ENCODE measurements at places on chromosomes 5 and 9. TPM values are rescaled to one million over a fixed set of nuclear protein-coding genes. Genes with fewer than 3 reads are reported as not detected.

- no peaks in the 10 kb centered on the region for H3K27me3 ChIP-seq
- peak overlapping the region; percentile 13 for H3K4me3 ChIP-seq
- peak; percentile 47 for DNase-seq
- peak overlapping the region; percentile 95 for H3K27ac ChIP-seq
- peaks cover 50% of the 10 kb centered on the region for H3K4me1 ChIP-seq
- no peaks in the 10 kb centered on the region for H3K36me3 ChIP-seq
Observed at GRCh38 chr5:38467353-38468040, 88.9 kb downstream of the LIFR start.

- no peak for DNase-seq
- H3K36me3 ChIP-seq, result no peaks in the 10 kb centered on the region
- H3K4me3 ChIP-seq, result no peak overlapping the region
- H3K27ac ChIP-seq, result no peak overlapping the region
- H3K27me3 ChIP-seq, result no peaks in the 10 kb centered on the region
Observed at GRCh38 chr9:123329329-123329955, 26.6 kb upstream of the CRB2 start.

GRCh38 chr9:75909776-75910175 lies 19.3 kb downstream of the PCSK5 start:
- no peak overlapping the region for H3K27ac ChIP-seq
- no peaks in the 10 kb centered on the region for H3K4me1 ChIP-seq
- H3K27me3 ChIP-seq, result no peaks in the 10 kb centered on the region
- no peaks in the 10 kb centered on the region for H3K36me3 ChIP-seq
- no peak for DNase-seq
- H3K4me3 ChIP-seq, result no peak overlapping the region

- no peak overlapping the region for H3K27ac ChIP-seq
- H3K4me1 ChIP-seq, result no peaks in the 10 kb centered on the region
- no peaks in the 10 kb centered on the region for H3K36me3 ChIP-seq
Observed at GRCh38 chr9:36749461-36749860, 176.8 kb downstream of the MELK start.

DNA sequence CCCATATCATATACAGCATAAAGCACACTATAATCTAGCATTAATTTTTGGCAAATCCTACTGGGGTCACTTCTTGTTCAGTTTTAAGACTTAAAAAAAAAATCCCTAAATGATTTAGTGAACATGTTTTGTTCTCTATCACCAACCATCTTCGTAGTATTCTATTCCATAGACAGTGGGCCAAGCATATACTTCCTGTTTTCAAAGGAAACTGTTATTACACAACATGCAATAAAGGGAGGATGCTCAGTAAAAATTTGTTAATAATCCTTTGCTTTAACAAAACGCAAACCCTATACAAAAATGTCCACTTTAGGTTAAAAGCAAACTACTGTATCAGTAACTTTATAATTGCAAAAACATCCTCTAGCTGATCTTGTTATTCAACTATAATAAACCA lies 13.0 kb downstream of the CCNH start:
- peaks cover 9% of the 10 kb centered on the region for H3K36me3 ChIP-seq
- H3K27me3 ChIP-seq, result no peaks in the 10 kb centered on the region
- peak overlapping the region; percentile 37 for H3K27ac ChIP-seq

The TAF1L gene
- total RNA-seq, result 0.21 TPM

DNA sequence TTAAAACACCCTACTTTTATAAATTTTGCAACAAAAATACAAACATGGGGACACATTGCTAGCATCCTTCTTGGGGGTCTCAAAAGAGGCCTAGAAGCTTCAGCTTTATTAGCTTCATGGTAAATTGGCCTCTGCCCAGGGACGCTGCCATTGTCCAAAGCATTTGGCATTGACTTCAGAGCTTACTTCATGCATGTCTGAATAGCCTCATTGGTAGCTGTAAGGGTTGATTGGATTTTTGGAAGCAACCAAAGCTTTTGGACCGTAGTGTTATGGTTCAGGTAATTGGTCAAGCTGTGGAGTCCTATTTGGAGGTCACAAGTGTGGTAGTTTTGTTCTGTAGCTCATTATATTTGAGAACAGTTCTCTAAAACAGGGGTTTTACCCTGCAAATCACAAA lies 411.7 kb upstream of the SLC24A2 start:
- no peaks in the 10 kb centered on the region for H3K27me3 ChIP-seq
- H3K4me1 ChIP-seq, result no peaks in the 10 kb centered on the region
- DNase-seq, result no peak
- no peaks in the 10 kb centered on the region for H3K36me3 ChIP-seq
- no peak overlapping the region for H3K4me3 ChIP-seq
- H3K27ac ChIP-seq, result no peak overlapping the region

GRCh38 chr9:88873635-88874034 lies 117.6 kb upstream of the S1PR3 start:
- H3K27ac ChIP-seq, result no peak overlapping the region
- no peaks in the 10 kb centered on the region for H3K36me3 ChIP-seq
- H3K27me3 ChIP-seq, result no peaks in the 10 kb centered on the region
- no peak for DNase-seq
- H3K4me1 ChIP-seq, result no peaks in the 10 kb centered on the region
- no peak overlapping the region for H3K4me3 ChIP-seq

The NIM1K gene
- total RNA-seq, result 2.5 TPM

DNA sequence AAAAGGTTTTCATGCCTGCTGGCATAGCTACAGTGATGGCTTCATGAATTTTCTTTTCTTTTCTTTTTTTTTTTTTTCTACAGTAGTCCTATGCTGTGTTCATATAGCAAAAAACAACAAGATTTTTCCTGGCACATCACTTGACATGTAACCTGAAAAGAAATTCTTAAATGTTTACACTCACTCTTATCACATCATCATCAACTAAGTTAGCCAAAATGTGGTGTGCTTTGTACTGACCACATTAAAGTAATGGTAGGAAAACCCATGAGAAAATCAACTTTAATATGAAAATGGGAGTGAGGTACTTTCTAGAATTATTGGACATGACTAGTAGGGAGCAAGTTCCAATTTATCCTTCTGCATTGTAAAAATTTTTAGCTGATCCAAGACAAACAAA lies 146.7 kb downstream of the SSBP2 start:
- H3K4me3 ChIP-seq, result no peak overlapping the region
- no peak overlapping the region for H3K27ac ChIP-seq
- no peaks in the 10 kb centered on the region for H3K27me3 ChIP-seq
- H3K4me1 ChIP-seq, result peaks cover 24% of the 10 kb centered on the region

DNA sequence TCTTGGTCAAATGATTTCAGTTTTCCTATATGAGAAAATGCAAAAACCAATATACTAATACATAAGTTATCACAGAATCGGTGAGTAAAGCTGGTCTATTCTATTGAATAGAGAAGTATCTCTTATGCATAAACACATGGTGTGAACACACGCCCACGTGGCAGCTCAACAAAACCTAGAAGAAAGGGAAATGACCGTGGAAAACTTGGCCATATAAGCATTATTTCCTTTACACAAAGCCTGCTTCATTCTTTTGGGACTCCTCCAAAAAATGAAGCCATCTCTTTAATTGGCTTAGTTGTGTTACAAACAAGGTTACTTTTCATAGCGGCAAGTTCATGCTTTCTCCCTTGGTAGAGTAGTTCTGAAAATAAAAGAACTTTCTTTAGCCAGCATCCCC lies 183.2 kb downstream of the TMEM161B start:
- no peaks in the 10 kb centered on the region for H3K36me3 ChIP-seq
- H3K4me1 ChIP-seq, result no peaks in the 10 kb centered on the region
- H3K4me3 ChIP-seq, result no peak overlapping the region
- H3K27ac ChIP-seq, result no peak overlapping the region
- no peaks in the 10 kb centered on the region for H3K27me3 ChIP-seq

The GNA14 gene
- 1.5 TPM for total RNA-seq

- no peak for DNase-seq
- H3K27me3 ChIP-seq, result no peaks in the 10 kb centered on the region
- H3K36me3 ChIP-seq, result no peaks in the 10 kb centered on the region
- no peak overlapping the region for H3K4me3 ChIP-seq
Observed at GRCh38 chr9:91162784-91163443, 198.8 kb downstream of the AUH start.

The C5orf58 gene
- total RNA-seq, result not detected

GRCh38 chr9:7341571-7341970 lies 458.0 kb downstream of the DMAC1 start:
- no peaks in the 10 kb centered on the region for H3K36me3 ChIP-seq
- H3K27me3 ChIP-seq, result no peaks in the 10 kb centered on the region
- no peak overlapping the region for H3K27ac ChIP-seq
- no peaks in the 10 kb centered on the region for H3K4me1 ChIP-seq

GRCh38 chr5:176387384-176387925 lies 943 bp downstream of the NOP16 start:
- peaks cover 18% of the 10 kb centered on the region for H3K36me3 ChIP-seq
- no peaks in the 10 kb centered on the region for H3K4me1 ChIP-seq
- no peak overlapping the region for H3K27ac ChIP-seq
- H3K4me3 ChIP-seq, result peak overlapping the region; percentile 74

GRCh38 chr5:125236007-125236406 lies 489.6 kb upstream of the ZNF608 start:
- no peak overlapping the region for H3K4me3 ChIP-seq
- no peaks in the 10 kb centered on the region for H3K4me1 ChIP-seq
- no peaks in the 10 kb centered on the region for H3K27me3 ChIP-seq
- no peak overlapping the region for H3K27ac ChIP-seq
- DNase-seq, result no peak
- H3K36me3 ChIP-seq, result no peaks in the 10 kb centered on the region

DNA sequence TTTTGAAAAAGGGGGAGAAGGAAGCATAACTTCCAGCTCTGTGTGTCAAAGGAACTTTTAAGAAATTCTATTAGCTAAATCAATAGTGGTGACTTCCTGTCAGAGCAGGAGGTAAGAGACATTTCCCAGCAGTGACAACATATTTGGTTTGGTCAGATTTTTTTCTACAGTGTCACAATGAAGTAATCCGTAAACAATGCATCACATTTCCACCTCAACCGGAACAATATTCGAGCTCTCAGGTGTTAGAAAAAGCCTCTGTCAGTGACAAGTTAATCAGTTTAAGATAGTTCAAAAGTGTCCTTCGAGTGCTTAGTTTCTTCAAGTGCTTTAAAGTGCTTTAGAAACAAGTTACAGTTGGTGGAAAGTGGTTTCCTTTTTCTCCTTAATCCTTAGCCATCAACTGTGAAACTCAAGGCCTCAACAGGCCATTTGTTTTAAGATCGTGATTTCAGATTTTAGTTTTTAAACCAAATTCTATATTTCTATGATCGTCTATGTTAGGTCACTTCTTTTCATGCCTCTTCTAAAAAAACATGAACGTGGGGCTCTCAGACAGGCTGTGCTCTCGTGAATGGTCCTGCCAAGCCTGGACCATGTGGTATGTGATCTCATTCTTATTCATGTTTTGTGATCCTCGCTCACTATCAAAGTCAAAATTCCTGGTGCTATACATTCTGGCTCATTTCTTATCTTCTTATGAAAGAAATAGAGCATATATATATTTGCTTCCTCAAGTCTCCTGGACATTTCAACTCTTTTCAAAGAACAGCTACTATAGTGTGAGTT lies 181.9 kb upstream of the HMHB1 start:
- no peaks in the 10 kb centered on the region for H3K27me3 ChIP-seq
- no peak overlapping the region for H3K4me3 ChIP-seq
- no peaks in the 10 kb centered on the region for H3K4me1 ChIP-seq

- no peak overlapping the region for H3K4me3 ChIP-seq
- H3K27ac ChIP-seq, result no peak overlapping the region
- no peaks in the 10 kb centered on the region for H3K36me3 ChIP-seq
- no peaks in the 10 kb centered on the region for H3K27me3 ChIP-seq
- no peaks in the 10 kb centered on the region for H3K4me1 ChIP-seq
Observed at GRCh38 chr5:5738797-5739489, 316.5 kb downstream of the ICE1 start.

The RELL2 gene
- 2.0 TPM for total RNA-seq

- no peak overlapping the region for H3K4me3 ChIP-seq
- no peaks in the 10 kb centered on the region for H3K36me3 ChIP-seq
- H3K27ac ChIP-seq, result no peak overlapping the region
- DNase-seq, result no peak
- H3K4me1 ChIP-seq, result no peaks in the 10 kb centered on the region
Observed at GRCh38 chr5:110817459-110817858, 78.7 kb downstream of the SLC25A46 start.

The TXNDC8 gene
- not detected for total RNA-seq

The FOXI1 gene
- 0.44 TPM for total RNA-seq

GRCh38 chr5:164119806-164120447 lies 614.5 kb downstream of the MAT2B start:
- no peak overlapping the region for H3K27ac ChIP-seq
- no peaks in the 10 kb centered on the region for H3K4me1 ChIP-seq

- no peak overlapping the region for H3K4me3 ChIP-seq
- H3K27me3 ChIP-seq, result no peaks in the 10 kb centered on the region
- H3K4me1 ChIP-seq, result no peaks in the 10 kb centered on the region
Observed at GRCh38 chr9:87405677-87406542, 91.8 kb upstream of the DAPK1 start.

The THBS4 gene
- 376 TPM for total RNA-seq

GRCh38 chr5:38414348-38414747 lies 142.1 kb downstream of the LIFR start:
- H3K27ac ChIP-seq, result no peak overlapping the region
- DNase-seq, result no peak
- H3K4me1 ChIP-seq, result peaks cover 8% of the 10 kb centered on the region
- no peak overlapping the region for H3K4me3 ChIP-seq

The SUSD3 gene
- not detected for total RNA-seq

The JAKMIP2 gene
- total RNA-seq, result 16.3 TPM

- no peaks in the 10 kb centered on the region for H3K4me1 ChIP-seq
- no peaks in the 10 kb centered on the region for H3K27me3 ChIP-seq
- DNase-seq, result no peak
- H3K36me3 ChIP-seq, result no peaks in the 10 kb centered on the region
- no peak overlapping the region for H3K27ac ChIP-seq
- no peak overlapping the region for H3K4me3 ChIP-seq
Observed at GRCh38 chr9:129102791-129103594, 7.6 kb downstream of the CRAT start.

DNA sequence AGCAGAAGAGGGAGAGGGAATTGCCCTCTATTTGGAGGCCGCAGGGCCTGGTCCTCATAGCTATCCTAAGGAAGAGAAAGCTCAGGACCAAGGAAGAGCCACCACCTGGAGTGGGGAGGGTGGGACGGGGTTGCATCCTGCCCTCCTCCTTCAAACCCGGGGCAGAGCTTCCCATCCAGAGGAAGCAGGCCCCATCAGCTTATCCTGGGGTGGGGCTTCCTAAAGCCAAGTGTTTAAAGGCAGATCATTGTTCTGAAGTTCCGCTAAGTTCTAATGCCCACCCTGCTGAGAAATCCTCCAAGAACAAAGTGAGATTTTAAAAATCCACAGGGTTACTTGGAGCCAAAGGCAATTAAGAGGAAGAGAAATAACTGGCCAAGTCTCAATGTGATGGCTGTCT lies 210.3 kb downstream of the C9orf152 start:
- H3K4me3 ChIP-seq, result no peak overlapping the region
- no peaks in the 10 kb centered on the region for H3K4me1 ChIP-seq
- no peaks in the 10 kb centered on the region for H3K27me3 ChIP-seq
- H3K27ac ChIP-seq, result no peak overlapping the region

- H3K27me3 ChIP-seq, result no peaks in the 10 kb centered on the region
- peak; percentile 39 for DNase-seq
- peak within 1 kb of the TSS; percentile 25 for H3K4me3 ChIP-seq
- no peaks in the 10 kb centered on the region for H3K36me3 ChIP-seq
- peak within 1 kb of the TSS; percentile 52 for H3K27ac ChIP-seq
Observed at GRCh38 chr5:156326718-156327259, at the start of gene SGCD. SGCD (plus strand) TSS chr5:156327164.
